ENCODE measurements at places on chromosomes 5 and 9.

GRCh38 chr5:154316223-154316935 lies 125.8 kb downstream of the GALNT10 start:
- DNase-seq, result no peak

- DNase-seq, result peak; percentile 24
These were observed 518.2 kb downstream of the TLR4 start for GRCh38 chr9:118222375-118222774.

DNA sequence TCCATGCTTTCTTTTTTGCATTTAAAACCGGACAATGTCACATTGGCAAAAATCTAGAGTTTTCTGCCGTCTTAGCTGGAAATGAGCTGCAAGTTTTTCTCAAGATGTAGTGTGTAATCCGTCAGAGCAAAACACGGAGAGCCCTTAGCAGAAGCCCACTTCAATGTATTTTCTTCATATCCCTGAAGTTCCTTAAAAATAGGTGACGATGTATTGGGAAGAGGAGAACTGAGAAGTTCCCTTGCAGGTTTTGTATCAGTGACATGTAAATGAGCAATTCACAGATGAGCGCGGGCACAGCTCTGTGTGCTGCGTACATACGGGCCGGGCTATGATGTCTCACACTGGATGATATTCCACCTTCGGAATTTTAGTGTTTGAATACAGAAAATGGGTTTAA lies 14.8 kb upstream of the CLPTM1L start:
- no peak for DNase-seq

DNA sequence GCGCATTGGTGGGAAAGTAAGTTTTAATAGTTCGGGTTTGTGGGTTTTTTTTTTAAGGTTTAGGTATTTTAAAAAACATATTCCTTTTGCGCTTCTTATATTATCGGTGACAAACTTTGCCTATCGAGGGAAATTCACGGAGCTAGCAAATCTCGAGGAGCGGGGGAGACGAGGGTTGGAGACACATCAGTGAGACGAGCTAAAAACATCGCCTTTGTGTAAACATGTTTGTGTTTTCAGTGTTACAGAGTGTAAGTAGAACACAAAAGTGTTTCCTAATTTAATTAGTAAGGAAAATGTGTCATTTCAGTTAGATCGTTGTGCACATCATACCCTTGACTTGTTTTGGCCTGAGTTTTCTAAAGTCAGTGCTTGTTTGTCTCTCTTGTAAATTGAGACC lies 945 bp downstream of the BTF3 start:
- DNase-seq, result no peak

- DNase-seq, result no peak
These were observed 166.4 kb downstream of the PAM start for GRCh38 chr5:102921341-102922044.

Measured in midbrain (tissue), 1 donor.